ENCODE measurements at places on chromosomes 11 and 22.
A peak's percentile ranks its signal among the peaks of the same experiment; 100 is the strongest.

DNA sequence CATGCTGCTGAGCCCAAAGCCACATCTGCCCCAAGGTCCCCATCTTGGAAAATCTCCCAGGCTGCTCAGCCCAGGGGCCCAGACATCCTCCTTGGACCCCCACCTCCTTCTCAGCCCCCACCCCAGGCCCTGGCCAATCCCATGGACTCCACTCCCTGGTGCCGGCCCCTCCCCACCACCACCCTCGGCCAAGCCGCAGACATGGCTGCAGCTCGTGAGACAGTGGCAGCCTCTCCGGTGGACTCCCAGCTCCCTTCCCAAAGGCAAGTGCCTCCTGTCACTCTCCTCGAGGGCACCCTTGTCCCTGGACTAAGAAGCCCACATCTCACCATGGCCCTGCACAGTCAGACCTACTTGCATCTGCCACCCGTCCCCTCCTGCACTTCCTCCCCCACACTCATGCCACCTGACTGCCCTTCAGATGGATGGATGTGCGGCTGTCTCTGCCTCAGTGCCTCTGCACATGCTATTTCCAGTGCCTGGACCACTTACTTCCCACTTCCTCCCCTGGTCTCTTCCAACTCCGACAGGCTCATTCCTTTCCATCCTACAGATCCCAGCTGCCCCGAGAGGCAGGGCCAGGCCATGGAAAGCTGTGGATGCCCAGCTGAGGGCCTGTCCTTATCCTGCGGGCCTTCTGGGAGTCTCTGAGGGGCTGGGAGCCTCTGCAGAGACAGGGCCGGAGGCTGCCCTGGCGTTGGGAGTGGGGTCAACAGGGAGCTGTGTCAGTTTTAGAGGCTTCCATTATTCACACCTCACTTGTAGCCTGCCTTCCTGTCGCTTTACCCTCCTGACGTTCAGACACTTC lies 25.5 kb upstream of the RFPL3 start:
- no peak for DNase-seq

GRCh38 chr22:43470253-43470652 lies 58.4 kb downstream of the MPPED1 start:
- no peak for DNase-seq

DNA sequence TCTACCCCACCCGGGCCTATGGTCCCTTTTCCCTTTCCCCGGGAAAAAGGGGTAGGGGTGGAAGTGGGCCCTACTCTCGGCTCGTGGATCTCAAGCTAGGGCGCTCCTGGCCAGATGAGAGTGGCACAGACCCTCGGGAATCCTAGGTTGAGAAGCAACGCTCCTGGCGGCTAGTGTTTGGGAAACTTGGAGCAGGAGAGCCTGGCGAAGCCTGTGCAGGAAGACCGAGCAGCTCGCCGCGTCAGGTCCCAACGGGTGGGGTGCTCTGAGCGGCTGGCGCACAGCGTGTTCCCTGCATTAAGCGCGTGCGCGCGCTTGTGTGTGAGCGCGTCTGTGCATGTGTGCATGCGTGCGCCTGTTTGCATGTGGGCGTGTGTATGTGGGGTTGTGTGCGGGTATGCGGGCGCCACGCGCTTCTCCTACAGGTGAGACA lies 7.1 kb upstream of the FLI1 start:
- DNase-seq: no peak

- DNase-seq: no peak
These were observed 6.2 kb downstream of the LRRC74B start for GRCh38 chr22:21051831-21052400.

GRCh38 chr11:73140213-73141030 lies 1.7 kb downstream of the FCHSD2 start:
- DNase-seq: peak; percentile 7

DNA sequence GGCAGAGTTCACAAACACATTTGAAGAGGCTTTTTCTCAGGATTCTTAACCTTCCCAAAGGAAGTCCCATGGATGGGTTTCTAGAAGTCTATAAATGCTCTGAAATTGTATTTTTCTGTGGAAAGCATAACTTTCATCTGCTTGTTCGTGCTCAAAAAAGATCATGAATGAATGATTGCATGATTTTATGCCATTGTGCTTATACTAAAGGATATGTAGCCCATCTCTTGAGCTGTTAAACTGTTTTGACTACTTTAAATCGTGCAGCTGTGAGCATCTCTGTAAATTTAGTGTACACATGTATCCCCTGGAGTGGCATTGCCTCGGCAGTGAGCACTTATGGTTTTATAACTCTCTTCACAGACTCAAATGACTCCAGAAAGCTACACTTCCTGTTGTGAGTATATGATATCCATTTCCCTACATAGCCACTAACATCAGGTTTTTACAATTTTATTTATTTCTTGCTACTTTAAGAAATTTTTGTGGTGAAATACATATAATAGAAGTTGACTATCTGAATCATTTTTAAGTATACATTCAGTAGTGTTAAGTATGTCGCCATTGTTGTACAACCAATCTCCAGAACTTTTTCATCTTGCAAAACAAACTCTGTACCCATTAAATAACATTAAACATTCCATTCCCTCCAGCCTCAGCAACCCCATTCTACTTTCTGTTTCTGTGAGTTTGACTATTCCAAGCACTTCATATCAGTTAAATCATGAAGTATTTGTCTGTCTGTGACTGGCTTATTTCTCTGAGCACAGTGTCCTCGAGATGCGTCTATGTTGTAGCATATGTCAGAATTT lies 8.0 kb downstream of the NEAT1 start:
- DNase-seq: no peak

DNA sequence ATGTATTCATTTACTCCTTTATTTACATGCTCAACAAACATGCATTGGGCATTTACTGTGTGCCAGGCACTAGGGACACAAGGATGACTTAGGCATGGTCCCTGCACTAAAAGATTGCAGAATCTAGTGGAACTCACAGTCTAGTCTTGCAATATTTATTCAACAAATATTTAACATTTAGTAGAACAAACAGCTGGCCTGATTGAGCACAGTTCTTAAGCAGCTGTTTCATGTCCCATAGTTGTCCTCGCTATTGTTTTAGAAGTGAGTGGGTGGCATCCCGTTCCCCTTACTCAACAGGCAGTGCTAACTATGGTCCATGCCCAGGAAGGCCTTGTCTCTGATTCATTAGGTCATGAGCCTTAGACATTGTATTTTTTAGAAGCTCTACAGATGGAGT lies 459.9 kb upstream of the CADM1 start:
- DNase-seq: no peak

DNA sequence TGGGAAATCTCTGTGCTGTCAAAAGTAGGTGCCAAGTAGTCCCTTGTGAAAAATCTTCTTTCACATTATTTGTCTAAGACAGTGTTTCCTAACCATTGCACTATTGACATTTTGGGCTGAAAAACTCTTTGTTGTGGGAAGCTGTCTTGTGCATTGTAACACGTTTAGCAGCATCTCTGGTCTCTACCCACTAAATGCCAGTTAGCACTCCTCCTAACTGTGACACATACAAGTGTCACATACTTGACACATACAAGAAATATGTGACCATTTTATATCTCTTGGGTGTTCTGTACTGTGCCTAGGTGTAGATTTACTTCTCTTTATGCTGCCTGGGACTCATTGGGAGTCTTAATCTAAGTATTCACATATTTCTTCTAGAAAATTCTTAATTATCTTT lies 57.8 kb downstream of the NXPE1 start:
- DNase-seq: no peak

GRCh38 chr22:45465633-45466032 lies 37.0 kb upstream of the FBLN1 start:
- DNase-seq: no peak

DNA sequence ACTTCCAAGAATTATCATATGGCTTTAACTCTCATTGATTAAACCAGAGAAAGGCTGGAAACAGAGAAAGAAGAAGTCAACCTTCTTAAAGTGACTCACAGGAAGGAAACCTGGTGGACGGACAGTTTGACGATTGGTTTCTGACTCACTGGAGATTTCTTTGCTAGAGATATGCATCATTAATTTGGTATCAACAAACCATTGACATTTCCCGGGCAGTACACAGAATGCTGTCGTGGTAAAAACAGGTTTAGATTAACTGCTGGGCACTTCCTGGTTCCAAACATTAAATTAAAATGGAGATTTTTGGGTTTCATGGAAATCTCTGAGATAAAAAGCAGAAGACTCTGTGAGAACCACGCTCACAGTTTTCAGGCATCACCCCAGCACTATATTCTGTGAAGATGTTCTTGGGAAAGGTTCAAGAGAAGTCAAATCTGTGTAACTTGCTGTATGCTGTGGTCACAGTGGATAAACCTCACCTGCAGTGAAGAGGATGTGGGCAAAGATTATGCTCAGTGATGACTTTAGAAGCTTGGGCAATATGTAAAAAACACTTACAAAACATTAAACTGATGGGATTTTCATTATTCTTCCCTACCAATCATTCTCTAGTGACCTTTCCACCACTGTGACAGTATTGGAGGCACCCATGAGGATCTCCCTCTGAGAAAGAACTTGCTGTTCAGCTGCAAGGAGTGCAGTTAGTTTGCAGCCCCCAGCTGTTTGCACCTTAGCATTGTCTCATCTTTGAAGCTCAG lies 61.1 kb upstream of the CD44 start:
- no peak for DNase-seq

DNA sequence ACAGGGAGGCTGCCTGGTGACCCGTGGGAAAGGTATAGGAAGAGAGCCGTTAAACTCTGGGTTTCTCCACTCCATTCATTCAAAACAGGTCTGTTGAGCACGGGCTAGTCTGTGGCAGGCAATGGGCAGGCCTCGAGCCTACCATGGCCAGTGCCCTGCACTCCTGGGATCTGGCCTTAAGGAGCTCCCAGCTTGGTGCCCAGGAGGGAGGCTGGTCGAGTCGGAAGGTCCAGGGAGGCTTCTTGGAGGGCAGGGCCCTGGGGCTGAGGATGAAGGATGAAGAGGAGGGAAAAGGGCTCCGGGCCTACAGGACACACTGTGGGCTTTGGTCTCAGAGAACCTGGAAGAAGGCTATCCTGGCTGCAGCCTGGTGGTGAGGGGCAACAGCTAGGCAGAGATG lies 41.9 kb upstream of the MN1 start:
- DNase-seq: no peak

GRCh38 chr11:61650781-61651571 lies 29.2 kb upstream of the DAGLA start:
- no peak for DNase-seq

DNA sequence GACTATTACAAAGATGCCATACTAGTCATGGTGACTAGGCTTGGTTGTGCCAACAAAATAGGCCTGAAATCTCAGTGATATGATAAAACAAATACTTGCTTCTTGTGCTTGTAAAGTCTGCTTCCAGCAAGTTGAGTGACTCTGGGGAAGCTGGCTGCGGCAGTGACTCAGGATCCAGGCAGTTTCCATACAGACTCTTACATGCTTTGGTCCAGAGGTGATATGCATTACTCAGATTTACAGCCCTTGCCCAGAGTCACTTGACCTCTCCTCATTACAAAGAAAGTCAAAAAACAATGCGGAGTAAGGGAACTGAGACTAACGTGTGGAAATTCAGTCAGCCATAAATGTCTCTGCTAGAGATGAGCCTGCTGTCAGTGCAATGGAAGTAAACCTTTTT lies 387.5 kb downstream of the KCNA4 start:
- no peak for DNase-seq

DNA sequence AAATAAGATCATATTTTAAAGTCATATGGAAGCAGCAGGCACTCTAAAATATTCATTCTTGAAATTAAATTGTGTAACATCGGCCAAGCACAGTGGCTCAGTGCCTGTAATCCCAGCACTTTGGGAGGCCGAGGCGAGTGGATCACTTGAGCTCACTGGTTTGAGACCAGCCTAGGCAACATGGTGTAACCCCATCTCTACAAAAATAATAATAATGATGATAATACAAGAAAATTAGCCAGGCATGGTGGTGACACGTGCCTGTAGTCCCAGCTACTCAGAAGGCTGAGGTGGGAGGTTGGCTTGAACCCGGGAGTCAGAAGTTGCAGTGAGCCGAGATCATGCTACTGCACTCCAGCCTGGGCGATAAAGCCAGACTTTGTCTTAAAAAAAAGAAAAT lies 77.4 kb downstream of the TRIM29 start:
- DNase-seq: no peak

Measured in NCI-H2081 (cell line).